ENCODE measurements at places on chromosomes 12 and 14.

DNA sequence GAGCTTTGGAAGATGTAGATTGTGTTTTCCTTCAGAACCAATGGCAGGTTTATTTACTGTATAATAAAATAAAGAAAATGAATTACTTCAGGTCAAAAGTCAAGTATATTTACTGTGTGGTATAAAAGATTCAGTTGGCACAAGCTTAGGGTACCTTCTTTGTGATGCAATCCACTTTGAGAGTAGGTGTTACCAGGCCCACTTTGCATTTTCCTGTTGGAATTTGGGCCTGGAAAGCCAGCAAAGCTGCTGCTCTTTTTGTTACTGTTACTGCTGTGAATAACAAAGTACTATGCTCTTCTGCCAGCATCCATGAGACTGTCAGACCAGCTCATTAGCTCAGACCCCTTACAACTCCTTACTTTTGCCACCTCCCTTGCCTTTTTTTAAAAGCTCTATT lies 649.0 kb upstream of the SEL1L start:
- DNase-seq: no peak

GRCh38 chr12:128617304-128617833 lies 206.4 kb downstream of the SLC15A4 start:
- no peak for DNase-seq

DNA sequence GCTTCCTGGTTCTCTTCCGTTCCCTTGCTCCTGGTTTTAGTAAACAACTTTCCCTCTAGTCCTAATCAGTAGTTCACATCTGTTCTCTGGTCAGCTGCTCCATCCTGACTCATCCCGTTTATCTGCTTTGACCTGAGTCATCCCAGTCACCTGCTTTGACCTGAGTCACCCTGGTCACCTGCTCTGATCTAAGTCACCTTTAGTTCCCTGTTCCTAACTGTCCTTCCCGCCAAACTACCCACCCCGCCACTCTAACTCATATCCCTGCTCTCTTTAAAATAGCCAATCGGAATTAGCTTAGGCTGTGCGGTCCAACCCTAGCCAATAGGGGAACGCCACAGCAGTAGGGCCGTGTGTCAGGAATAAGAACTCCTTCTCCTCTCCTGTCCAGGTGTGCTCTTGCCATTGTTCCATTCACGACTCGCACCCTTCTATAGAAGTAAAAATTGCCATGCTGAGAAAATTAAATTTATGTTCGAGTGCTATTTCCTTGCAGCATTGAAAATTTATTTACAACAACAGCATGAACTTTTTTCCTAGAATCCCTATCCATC lies 3.1 kb upstream of the ANKRD33 start:
- DNase-seq: no peak

DNA sequence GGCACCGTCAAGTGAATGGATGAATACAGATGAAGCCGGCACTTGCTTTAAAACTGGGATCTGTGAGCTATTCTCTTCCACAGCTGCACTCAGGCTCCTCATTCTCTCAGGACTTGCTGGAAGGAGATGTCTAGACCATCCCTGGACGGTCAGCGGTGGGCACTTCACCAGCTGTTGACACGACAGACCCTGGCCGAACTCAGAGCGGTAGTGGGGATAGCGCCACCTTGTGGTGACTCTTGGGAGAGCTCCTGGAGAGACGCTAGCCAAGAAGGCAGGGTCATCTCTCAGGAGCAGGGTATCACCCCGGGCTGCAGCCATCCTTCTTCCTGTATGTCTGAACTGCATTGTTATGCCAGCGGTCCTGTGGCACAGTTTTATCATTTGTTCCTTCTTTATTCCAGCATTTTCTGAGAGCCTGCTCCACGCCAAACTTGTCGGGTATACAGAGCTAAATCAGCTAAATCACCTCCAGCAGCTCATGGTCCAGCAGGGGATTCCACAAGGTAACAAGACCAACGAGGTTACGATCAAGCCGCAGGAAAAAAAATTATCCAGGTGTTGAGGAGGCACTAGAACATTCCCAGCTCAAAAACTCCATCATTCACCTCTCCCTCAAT lies 10.0 kb downstream of the WNT1 start:
- DNase-seq: peak; percentile 46

- no peak for DNase-seq
Observed at GRCh38 chr12:66048218-66048834, 82.2 kb downstream of the LLPH start.

DNA sequence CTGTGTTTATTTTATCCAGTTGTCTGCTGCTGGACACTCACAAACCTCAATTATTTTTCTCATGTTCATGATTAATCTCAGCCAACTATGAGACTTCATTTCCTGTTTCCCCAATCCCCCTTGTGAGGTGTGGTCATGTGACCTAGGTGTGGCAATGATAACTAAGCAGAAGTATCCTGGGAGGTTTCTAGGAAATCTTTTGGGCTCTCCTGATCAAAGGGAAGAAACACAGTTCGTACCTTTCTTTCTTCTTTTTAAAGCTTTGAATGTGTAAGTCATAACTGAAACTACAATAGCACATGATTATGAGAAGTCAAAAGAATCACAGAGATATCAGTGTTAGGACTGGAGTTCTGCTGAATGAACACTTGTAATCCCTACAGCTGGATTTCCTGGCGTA lies 34.4 kb upstream of the MANSC4 start:
- DNase-seq: no peak

GRCh38 chr12:111812881-111813741 lies 28.9 kb upstream of the MAPKAPK5 start:
- DNase-seq: peak; percentile 91

- DNase-seq: no peak
Observed at GRCh38 chr12:115506822-115507559, 770.5 kb downstream of the MED13L start.

- DNase-seq: peak; percentile 37
Observed at GRCh38 chr14:75198291-75198933, 22.0 kb upstream of the TMED10 start.

GRCh38 chr12:80432061-80432460 lies 12.0 kb upstream of the PTPRQ start:
- DNase-seq: no peak

DNA sequence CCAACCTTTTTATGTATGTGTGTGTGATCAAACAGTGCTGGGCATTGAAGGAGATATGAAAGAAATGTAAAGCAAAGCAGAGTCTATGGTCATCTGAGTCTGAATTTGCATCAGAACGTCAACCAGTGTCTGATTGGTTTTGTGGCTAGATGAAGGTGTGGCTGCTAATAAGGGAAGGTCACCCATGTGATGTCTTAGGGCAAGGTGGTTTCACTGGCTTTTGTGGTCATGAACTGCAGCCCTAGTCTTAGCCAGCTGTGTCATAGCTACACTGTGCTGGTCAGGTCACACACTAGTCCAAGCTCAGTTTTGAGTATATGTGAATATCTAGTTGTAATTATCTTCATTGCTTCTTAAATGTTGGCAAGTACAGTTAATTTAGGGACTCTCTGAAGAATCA lies 105.8 kb downstream of the TGFB3 start:
- no peak for DNase-seq

GRCh38 chr12:20523658-20524057 lies 155.3 kb downstream of the PDE3A start:
- no peak for DNase-seq

DNA sequence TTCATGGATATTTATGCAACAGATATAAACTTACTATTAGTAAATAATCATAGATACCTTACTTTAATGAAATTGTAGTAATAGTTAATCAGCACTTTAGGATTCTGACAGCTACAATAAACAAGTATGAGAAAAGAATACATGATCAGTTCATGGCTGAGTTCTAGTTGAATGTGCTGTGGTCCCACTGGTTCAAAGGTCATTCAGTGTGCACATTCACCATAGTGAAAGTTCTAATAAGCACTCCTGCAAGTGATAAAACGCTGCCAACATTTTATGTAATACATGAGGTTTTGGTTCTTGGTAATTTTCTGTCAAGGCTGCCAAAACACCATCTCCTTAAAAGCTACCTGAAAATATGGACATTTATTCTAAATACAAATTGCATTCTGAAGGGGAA lies 92.6 kb downstream of the NUMB start:
- DNase-seq: no peak

- peak; percentile 32 for DNase-seq
Observed at GRCh38 chr14:50773632-50774541, 57.1 kb downstream of the NIN start.

GRCh38 chr14:95162641-95163040 lies 5.3 kb upstream of the DICER1 start:
- DNase-seq: no peak

- DNase-seq: no peak
Observed at GRCh38 chr12:45121224-45121623, 70.3 kb upstream of the DBX2 start.

All from muscle of leg (tissue), 16 donors.